Fibroblast of skin of left quadriceps (primary cell): ENCODE measurements at places on chromosomes 7 and 10.

- DNase-seq: no peak
Measured at GRCh38 chr7:90710466-90710850, 114.3 kb downstream of the CDK14 start.

DNA sequence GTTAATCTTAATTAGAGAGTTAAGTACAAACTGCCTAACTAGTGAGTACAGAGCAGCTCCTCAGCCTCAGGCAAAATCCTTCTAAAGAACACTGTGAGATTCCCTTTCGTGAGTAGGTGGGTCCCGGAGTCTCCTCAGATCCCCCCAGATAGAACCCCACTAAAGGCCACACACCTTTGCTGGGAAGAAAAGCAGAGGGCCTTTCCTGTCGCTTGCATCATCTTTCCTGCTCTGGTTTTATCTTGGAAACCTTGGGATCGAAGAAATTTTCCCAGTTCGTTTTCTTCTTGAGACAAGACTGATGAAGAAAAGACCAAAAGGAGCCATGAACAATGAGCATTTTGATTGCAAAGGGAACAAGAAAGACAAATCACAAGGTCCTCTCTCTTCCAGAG lies 40.9 kb downstream of the ICA1 start:
- no peak for DNase-seq

GRCh38 chr7:67512481-67512880 lies 515.8 kb downstream of the TYW1 start:
- no peak for DNase-seq

- no peak for DNase-seq
Measured at GRCh38 chr10:121553511-121554264, 44.6 kb downstream of the FGFR2 start.

DNA sequence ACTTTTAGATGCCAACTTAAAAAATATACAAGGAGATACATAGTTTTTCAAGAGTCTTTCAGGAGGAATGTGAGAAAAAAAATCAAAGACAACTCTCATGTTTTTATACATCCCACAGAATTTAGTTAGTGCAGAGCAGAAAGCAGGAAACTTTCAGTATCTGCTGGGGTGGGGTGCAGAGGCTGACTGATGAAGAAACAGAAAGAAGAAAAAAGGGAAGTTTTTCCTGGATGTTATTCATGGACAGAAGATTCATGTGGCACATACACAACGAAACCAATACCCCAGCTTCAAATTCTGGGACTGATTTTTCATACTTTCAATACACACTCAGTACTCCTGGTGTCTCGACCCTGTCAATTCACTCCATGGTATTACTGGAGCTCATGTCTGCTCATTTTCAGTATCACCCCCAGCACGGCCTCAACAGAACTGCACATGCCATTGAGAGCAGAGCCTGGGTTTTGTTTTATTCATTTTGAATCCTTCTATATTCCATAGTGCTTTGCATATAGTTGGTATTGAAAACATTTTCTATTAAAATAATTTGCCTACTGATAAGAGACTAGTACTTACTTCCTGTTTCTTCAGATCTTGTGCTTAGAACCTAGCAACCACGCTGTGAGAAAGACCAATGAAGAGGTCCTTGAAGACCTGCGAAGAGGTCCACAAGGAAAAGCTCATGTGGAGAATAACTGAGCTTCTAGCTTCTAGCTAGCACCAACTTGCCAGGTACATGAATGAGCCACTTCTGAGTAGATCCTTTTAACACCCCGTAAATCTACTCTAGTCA lies 49.0 kb downstream of the NDUFB2 start:
- DNase-seq: no peak

GRCh38 chr7:100085515-100085914 lies 3.3 kb upstream of the COPS6 start:
- no peak for DNase-seq

- no peak for DNase-seq
Measured at GRCh38 chr10:15168291-15168785, at the start of gene NMT2. Gene NMT2, minus strand, starts transcription at chr10:15168693. Its CDS starts 81 bp downstream, at chr10:15168612.

GRCh38 chr10:92755725-92756124 lies 66.0 kb downstream of the HHEX start:
- DNase-seq: no peak

DNA sequence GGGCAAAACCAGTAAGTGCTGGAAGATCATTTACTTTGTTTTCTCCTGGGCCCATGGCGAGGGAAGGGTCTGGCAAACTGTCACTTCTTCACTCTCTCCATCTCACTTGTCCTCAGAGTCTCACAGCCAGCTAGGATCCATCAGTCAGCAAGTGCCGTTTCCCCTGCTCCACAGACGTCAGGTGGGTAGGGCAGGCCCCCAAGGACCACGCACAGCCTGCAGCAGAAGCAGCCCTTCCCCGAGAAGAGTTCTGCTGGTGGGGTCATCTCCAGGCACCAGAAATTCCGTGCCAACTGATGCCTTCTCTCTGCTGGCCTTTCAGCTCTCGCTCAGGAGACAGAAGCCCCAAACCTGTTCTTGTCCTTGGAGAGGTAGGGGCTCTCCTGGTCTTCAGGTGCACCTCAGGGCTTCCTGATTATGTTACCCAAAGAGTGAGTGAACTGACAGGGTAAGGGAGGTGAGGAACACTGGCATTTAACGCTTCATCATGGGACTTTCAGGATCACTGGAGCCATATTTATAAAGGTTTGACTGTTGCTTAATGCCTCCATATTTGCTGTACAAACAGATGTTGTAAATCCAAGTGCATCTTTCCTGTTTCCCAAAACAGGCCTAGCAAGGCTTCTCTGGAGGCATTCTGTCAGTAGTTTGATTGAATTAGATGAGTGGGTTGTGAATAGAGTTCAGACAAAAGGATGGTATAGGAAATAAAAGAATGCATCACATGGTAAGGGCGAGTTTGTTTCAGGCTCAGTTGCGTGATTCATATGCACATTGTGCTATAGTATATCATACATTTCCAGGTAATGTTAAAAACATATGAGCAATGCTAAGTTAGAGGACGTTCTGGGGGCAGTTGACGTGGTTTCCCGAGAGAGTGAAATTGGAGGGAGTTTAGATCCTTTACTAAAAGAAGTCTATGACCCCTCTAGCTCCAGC lies 13.7 kb upstream of the TSPAN15 start:
- DNase-seq: no peak

GRCh38 chr7:42479816-42480633 lies 243.0 kb upstream of the GLI3 start:
- no peak for DNase-seq

DNA sequence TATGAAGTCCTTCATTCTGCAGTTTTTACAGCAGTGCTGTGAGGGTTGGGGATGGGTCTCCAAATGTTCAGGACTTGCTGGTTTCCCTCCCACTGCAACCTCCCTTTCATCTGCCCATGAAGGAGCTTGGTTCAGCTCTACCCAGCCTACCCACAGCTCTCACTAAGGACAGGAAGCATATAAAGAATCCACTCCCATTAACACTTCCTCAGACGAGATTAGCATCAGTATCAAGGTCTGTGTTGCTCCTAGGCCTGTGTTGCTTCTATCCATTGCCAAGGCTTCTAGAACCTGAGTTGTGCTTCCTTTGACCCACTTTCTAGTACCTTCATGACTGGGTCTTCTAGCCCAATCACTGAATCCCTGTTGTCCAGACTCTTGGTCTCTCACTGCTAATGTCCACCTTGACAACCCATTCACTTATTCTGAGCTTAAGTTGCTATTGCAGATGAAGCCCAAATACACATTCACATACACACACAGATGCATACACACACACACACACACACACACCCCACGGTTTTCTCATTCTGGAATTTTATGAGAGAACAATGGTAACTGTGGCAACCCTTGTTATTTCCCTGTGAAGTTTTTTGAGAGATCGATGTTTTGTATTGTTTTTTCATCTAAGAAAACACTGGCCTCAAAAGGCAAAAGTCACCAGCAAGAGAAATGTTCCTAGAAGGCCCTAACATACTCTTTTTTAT lies 248.1 kb downstream of the MTERF1 start:
- DNase-seq: no peak

GRCh38 chr7:680411-681127 lies 45.9 kb upstream of the DNAAF5 start:
- no peak for DNase-seq

GRCh38 chr7:19407270-19407669 lies 262.0 kb upstream of the FERD3L start:
- DNase-seq: no peak

DNA sequence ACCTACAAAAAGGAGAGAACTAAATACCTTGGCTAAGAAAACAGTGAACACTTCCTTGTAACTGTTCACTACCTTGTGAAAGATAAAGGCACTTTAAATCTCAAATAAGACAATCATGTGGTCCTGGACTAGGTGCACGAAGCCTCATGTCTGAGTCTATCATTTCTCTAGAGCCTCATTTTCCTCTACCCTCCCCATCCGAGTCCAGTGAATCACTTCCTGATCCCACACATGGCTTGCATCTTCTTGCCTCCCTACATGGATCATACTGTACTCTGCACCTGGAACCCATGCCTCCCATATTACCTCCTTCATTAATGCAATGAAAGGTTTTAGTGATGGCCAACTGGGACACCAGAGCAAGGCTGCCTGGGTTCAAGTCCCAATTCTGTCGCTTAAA lies 34.5 kb downstream of the SNX10 start:
- DNase-seq: no peak

DNA sequence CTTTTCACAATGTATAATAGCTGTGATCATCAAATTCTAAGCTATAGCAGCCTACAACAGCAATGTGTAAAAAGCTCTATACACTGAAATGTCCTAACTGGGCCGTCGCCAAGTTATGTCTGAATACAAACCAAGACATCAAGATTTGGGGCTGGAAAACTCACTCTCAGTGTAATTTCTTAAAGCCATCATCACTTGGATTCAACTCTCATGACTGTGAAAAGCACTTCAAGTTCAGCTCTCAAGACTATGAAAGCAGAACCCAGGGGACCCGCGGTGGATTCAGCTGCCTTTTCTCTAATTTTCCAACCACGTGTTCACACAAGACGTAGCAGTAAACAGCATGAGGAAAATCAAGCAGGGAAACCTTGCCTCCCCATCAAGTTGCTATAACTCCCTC lies 15.8 kb upstream of the ZNRF2 start:
- no peak for DNase-seq

DNA sequence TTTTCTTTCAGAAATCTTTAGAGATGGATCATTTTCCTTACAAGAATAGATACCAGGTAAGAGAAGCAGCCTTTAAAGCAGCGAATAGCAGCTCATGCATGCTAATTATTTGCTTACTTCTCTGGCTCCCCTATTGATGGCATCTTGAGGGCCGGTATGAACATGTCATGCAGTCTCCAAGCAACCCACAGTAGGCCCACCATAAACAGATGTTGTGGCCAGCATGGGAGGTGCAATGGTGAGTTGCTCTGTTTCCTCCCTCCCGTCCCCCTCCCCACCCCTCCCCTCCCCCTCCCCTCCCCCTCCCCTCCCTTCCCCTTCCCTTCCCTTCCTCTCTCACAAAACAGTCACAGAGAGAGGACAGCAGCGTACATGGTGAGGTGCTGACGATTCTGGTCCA lies 9.7 kb upstream of the ZNF273 start:
- no peak for DNase-seq

DNA sequence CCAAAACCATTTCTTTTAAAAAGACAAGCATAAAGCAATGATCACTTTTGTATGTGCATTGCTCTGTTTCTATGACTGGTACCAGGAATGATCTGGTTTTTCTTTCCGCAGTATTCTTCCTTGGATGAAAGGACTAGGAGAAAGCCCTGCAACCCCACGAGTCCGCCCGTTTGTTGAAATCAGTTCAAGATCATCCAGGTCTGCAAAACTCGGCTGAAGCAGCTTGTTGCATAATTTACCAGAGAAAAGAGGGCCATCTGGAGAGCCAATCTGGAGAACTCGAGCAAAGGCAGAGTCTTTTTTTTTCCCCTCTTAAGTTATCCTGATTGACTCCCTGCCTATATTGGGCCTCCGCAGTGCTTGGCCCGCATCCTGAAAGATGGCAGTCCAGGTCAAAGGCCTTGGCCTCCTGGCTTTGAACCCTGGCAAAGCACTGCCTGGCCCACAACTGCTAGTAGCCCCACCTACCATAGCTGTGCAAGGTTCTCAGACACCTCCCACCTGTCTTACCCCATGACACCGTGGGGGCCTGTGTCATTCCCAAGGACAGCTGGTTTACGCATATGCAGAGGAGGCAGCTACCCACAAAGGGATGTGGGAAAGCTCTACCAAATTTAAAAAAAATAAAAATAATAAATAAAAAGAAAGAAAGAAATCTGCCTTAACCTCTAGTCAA lies 572.2 kb downstream of the INHBA start:
- DNase-seq: no peak

DNA sequence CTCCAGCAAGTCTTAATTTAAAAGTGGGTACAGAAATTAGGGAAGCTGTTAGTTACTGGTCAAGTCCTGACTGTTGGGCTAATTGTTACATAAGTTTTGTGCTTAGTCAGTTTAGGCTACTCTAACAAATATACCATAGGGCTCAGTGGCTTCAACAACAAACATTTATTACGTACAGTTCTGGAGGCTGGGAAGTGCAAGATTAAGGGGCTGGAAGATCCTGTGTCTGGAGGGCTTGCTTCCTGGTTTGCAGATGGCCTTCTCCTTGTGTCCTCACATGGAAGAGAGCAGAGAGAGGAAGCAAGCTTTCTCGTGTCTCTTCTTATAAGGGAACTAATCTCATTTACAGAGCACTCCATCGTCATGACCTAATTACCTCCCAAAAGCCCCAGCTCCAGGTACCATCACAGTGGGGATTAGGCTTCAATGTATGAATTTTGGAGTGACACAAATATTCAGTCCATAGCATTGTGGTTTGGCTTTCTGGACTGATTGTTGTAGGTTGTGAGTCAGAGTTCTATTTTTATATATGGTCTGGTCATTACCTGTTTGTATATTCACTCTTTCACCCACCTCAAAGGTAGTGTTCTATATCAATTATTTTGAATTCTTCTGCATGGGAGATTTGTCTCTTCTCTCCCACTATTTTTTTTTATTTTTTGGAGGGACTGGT lies 17.1 kb downstream of the ST7 start:
- DNase-seq: no peak

- DNase-seq: no peak
Measured at GRCh38 chr7:18976715-18977471, 140.5 kb downstream of the TWIST1 start.

DNA sequence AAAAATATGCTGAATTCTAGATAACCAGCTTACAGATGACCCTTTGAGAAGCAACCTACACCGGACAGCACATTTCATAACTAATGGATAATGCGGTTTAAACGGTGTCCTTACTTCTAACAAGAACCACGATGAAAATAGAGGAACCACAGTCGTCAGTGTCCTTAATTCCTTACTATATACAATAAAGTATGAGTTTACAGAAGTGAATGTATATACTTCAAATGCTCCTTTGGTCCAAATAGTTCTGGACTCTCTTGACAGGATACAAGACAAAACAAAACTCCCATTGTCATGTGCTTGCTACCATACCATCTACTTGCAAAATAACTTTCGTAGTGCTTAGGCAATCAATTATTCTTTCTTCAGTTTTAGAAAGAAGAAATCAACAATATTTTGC lies 2.4 kb downstream of the NAMPT start:
- DNase-seq: no peak

- no peak for DNase-seq
Measured at GRCh38 chr7:134649226-134649775, 2.6 kb downstream of the BPGM start.

DNA sequence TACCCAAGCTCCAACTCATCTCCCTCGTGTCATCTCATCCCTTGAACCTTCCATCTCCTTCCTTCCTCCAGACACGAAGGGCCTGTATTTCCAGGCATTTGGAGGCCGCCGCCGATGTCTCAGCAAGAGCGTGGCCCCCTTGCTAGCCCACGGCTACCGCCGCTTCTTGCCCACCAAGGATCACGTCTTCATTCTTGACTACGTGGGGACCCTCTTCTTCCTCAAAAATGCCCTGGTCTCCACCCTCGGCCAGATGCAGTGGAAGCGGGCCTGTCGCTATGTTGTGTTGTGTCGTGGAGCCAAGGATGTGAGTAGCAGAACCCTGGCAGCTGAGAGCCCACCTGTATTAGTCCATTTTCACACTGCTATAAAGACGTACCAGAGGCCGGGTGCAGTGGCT lies 5.5 kb downstream of the FBXO24 start:
- no peak for DNase-seq
